ENCODE measurements at places on chromosomes 6 and 20.

GRCh38 chr6:53313784-53314400, 34.9 kb downstream of the ELOVL5 start:
- peak; percentile 89 for DNase-seq

GRCh38 chr6:62345962-62346689, 60.1 kb upstream of the KHDRBS2 start:
- DNase-seq = no peak

DNA sequence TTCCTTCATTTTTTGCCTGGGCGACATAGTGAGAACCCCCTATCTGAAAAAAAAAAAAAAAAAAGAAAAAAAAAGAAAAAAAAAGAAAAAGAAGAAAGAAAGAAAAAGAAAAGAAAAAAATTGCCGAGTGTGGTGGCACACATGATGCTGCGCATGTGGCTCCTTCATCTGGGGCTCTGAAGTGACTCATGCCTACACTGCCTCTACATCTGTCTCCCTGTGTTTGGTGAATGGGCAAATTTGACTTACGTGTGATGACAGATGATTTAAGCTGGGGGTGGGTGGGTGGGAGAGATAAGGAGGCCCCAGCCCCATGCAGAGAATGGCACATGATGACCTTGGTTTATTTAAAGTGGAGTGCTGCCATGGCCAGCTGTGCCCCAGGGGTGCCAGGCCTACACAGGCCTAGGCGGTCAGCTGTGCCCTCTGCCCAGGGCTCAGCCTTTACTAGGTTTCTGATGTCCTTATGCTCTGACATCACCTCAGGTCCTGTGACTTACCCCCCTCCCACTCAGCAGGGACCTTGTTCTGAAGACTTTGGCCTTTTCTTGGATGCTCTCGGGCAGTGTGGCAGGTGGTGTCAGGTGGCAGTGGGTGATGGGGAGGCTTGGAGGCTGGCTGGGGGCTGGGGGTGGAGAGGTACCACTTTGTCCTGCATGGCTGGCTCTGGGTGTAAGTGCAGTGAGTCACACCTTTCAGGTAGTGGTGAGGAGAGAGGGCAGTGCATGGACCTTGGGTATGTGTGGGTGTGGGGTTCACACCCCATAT, 41.1 kb downstream of the VEGFA start:
- DNase-seq = peak; percentile 38

- no peak for DNase-seq
Measured at GRCh38 chr20:43748274-43748673, 21.5 kb upstream of the GTSF1L start.

GRCh38 chr6:83998021-83998584, 35.5 kb upstream of the MRAP2 start:
- DNase-seq = no peak

GRCh38 chr20:48056218-48056617, 270.9 kb upstream of the SULF2 start:
- no peak for DNase-seq

DNA sequence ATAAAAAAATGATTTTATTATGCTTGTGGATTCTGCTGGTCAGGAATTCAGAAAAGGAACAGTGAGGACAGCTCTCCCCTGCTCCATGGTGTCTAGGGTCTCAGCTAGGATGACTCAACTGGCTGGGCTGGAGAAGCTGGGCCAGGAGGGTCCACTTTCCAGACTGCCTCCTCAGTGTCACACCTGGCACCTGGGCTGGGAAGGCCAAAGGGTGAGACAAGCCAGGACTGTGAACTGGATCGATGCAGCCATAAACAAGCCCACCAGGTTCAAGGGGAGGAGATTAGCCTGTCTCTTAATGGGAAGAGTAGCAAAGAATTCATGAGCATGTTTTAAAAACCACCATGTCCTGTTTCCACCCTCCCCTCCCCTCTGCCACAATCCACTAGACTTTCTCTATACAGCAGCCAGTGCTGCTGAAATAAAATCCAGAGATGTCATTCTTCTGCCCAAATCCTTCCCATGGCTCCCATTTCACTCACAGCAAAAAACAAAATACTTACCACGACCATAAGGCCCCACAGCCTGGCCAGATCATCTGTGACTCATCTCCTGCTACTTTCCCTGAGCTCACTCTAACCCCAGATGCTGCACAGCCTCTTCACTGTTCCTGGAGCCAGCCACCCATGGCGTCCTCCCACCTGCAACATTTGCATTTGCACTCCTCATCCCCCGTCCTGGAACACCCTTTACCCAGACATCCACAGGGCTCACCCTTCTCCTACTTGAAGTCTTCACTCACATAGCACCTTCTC, 13.8 kb downstream of the SPTLC3 start:
- no peak for DNase-seq

- no peak for DNase-seq
Measured at GRCh38 chr6:62974452-62974851, 236.8 kb upstream of the FKBP1C start.

DNA sequence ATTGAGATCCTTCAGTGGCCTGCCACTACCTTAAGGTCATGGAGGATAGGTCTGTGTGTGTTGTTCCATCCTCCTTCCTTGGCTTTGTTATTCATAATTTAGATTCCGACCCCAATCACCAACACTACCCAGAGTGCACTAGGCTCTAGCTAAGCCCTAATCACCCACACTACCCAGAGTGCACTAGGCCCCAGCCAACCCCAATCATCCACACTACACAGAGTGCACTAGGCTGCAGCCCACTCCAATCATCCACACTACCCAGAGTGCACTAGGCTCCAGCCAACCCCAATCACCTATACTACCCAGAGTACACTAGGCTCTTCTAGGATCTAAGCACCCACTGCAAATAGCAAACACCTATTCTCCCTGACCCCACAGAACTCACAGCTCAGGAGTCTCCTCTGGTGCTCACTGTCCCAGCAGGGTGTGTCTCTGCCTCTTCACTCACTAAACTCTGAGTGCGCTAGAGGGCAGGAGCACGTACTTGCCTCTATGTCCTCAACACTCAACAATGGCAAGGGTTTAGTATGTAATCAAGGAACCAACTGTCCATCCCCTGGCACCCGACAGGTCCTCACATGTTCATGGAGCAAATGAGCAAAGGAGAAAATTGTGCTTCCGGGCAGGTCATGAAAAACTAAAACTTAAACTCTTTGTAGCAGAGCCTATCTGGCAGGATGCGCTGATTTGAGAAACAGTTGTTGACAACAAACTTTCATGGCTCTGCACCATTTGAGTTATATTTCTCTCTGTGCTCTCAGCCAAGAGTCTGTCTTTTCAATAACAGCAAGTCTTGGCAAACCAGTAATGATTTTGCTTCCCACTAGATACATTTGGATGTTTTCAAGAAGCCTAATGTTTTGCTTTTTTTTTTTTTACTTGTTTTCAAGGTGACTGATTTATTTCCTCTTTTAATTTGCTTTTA, 54.3 kb downstream of the SLC22A23 start:
- DNase-seq = no peak
